ENCODE measurements at places on chromosomes 5 and 9.

- DNase-seq, result no peak
Measured at GRCh38 chr5:133467335-133467779, 145.0 kb downstream of the FSTL4 start.

DNA sequence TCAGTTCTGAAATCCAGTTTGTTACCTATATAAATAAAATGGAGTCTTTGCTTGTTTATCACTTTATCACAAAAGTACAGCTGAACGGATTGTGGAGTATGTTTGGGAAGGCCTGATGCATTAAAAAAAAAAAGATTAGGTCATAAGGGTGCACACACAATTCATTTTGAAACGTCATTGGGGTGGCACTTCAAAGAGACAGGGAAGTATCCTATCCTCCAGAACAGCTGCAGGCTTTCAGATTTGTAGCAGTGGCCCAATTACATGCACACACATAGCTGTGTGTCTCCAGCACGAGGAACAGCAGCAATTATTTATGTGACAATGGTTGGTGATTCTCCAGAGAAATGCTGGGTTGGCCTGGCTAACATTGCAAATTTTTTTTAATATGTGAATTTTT lies 46.8 kb upstream of the FER start:
- no peak for DNase-seq

- DNase-seq, result no peak
Measured at GRCh38 chr9:116687754-116688135, 640 bp downstream of the TRIM32 start.

- no peak for DNase-seq
Measured at GRCh38 chr5:33675958-33676464, 215.8 kb downstream of the ADAMTS12 start.

DNA sequence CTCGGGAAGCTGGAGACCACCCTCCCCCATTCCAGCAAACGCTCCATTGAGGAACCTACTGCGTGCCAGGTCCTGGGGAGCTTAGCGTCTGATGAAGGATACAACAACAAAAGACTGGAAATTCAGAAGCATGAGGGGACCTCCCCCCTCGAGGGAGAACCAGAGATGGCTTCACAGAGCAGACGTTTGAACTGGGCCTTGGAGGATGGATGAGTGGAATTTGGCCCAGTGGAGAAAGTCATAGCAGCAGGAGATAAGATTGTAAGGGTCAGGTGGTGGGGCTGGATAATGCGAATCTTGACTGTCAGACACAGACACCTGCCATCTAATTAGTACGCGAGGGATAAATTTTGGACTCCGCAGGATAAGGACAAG lies 1.2 kb upstream of the SLC25A51 start:
- DNase-seq, result no peak

GRCh38 chr9:131661568-131662288 lies 78.1 kb downstream of the RAPGEF1 start:
- peak; percentile 15 for DNase-seq

DNA sequence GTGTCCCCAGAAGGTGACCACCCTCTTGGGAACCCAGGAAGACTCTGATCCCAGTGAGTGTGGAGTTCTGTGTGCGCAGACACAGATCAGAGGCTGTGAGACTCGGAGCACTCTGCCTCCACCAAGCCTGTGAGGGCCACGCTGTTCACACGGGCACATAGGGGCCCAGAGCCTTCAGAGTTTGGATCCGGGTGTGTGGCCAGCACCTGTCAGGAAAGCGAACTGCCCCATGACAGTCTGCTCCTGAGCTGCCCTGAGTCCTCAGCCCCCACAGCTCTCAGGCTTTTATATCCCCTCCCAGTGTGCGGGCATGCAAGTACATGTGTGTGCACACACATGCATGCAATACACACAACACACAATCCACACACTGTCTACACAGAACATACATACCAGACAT lies 161.8 kb upstream of the IRX2 start:
- DNase-seq, result no peak

GRCh38 chr9:36900136-36900855 lies 133.8 kb downstream of the PAX5 start:
- DNase-seq, result no peak

DNA sequence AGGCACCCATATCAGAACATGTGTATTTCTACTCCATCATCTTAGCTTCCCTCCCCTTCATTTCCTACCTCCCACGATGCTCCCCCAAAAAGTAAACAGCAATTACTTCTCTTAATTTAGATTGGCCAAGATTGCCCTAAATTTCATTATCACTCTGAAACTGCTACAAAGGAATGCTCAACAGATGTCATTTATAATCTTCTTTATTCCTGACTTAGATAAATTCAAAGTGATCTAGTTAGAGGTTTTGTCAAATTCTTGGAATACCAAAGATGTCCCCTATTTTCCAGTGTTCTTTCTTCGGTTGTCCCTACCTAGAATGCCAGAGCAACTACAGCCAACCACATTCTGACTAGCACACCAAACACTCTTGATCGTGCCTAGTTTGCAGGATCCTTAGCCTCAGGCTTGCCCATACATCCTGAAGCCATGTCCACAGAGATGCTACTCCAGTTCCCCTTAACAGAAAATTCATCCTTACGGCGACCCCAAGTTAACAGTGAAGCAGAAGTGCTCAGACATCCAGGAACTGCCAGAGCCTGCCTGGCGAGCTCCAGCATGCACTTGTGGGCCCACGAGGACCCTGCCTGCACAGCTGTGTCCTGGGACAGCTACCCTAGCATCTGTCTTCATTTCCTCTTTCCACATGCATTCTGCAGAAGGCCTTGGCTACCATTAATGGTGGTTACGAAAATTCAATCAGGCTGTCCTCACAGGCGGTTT lies 31.6 kb downstream of the DAP start:
- DNase-seq, result no peak

GRCh38 chr9:133782157-133783130 lies 44.3 kb upstream of the SARDH start:
- DNase-seq, result peak; percentile 55

- no peak for DNase-seq
Measured at GRCh38 chr5:129670957-129671500, 76.9 kb upstream of the MINAR2 start.

DNA sequence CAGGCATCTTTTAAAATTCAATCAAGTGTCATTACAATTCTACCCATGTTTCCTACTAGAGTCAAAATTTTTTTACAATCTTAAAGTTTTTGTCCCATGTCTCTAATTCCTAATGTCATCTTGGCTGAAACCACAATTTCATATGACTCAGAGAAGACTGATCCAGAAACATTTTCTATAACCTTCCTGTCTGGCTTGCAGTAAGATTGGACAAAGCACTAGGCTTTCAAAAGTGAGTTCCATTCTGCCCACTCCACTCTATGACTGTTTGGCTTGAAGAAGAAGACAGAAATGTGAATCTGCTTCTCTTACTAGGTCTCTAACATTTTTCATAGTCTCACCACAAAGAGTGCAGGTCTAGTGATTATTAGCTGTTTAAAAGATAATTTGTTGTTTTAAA lies 88.8 kb downstream of the NR3C1 start:
- no peak for DNase-seq

- DNase-seq, result no peak
Measured at GRCh38 chr9:37104183-37104889, 16.0 kb upstream of the ZCCHC7 start.

DNA sequence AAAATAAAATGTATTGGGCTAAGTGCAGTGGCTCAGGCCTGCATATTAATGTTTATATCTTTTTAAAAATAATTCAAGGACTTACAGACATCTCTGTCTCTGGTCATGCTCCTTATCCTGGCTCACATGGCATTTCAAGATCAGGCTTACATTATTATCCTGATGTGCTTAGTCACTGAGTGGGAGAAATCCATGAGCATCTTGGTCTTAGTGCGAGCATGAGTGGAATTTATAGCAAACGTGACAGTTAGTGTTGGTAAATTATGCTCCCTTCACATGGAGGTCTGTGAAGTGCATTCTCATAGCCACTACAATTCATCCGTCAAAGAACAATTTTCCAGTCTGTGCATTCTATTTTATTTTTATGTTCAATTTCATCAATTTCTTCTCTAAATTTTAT lies 237.8 kb upstream of the EDIL3 start:
- DNase-seq, result no peak

DNA sequence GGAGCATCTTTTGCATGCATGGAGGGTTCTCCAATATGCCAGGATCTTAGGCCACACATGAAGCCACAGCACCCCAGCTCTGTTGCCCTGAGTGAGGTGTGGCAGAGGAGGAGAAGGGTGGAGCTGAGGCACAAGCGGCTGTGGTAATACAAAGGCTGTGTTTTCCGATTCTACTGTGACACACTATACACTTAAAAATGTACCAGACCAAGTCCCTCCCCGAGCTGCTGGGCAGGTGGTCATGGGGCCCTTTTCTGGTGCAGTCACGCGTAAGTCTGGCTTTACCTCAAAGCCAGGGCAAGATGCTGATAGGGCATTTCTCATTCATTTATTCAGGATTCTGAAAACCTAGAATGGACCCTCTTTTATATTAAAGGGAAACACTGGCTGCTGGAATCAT lies 3.7 kb downstream of the ADGRV1 start:
- no peak for DNase-seq

DNA sequence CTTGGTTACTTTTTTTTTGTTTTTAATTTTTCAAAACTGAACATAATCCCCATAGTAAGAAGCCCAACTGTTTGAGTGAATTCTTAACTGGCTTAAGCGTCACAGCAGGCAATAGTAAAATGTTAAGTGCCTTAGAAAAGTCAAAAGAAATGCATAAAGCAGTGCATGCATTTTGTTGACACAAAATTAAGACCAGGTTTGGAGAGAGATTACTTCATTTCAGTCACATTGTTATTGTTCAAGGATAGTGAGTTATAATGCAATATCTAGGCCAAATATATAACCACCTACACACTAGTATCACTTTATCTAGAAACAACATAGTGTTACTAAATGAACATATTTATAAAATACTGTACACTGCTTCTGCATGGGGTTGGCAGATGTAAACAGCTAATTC lies 116.9 kb upstream of the KLF9 start:
- DNase-seq, result no peak

GRCh38 chr9:112861638-112862555 lies 28.8 kb downstream of the SLC46A2 start:
- no peak for DNase-seq

DNA sequence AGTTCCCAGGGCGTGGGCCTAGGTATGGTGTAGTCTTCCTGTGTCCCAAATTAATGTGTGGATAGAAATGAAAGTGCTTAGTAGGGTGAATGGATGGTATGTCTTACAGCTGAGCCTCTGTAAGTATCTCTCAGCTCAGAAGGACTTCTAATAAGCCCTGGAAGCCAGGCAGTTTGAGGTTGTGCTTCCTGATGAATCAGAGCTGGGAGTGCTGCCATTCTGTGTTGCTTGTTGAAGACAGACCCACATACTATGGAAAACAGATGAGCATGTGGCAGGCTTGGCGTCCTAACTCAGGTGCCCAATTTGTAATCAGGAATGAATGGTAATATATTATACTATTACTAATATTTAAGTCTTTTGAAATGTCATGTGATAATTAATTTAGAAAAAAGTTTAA lies 69.8 kb downstream of the CMYA5 start:
- DNase-seq, result no peak
